ENCODE measurements at places on chromosomes 7 and 10.

- no peak for DNase-seq
Measured at GRCh38 chr10:23535381-23535780, 96.5 kb downstream of the OTUD1 start.

DNA sequence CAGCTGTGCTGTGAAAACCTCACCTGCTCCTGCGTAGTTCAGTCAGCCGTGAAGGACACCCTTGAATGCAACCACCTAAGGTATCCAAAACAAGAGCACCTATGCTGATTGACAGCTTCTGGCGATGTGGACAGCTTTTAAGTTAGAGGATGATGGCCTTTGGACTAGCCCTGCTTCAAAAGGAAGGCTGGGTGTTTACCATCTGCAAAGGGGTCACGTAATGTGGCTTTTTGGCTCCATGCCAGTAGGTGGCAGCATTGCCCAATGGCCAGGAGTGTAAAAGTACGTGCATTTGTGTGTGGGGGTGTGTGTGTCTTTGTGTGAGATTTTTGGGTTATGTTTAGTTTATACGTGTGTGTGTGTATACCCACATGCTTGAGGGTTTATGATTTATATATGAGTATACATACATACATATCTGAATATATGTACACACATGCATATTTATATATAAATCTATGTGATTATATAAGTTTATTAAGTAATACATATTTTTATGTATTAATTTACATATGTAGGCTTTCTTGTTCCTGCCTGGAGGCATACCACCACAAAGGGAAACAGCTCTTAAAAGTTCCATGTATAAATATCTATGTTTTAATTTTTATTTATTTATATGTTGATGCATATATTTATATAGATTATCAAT is 236.3 kb upstream of the ANKRD30A start:
- DNase-seq, result peak; percentile 40

- no peak for DNase-seq
Measured at GRCh38 chr10:21661087-21661486, 127.1 kb downstream of the MLLT10 start.

- peak; percentile 100 for DNase-seq
Measured at GRCh38 chr7:30225863-30226613, 58.4 kb upstream of the ZNRF2 start.

- DNase-seq, result no peak
Measured at GRCh38 chr7:25881317-25882037, 270.5 kb upstream of the NFE2L3 start.

DNA sequence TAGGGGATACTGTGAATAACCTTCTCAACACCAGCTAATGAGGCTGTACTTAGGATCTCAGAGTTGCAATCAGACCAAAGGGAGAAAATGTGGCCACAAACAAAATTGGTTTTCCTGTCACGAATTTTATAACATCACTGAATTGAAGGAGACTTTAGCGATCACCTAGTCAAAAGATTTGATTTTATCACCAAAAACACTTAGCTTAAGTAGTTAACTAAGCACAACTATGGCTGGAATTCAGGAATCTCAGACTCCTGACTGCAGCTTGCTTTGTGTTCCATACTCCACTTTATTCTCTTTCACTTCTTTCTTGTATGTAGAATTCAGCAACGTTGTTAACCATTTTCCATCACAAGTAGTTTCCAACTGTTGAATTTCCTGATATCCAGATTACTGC is 152.0 kb downstream of the SLC16A9 start:
- DNase-seq, result no peak

DNA sequence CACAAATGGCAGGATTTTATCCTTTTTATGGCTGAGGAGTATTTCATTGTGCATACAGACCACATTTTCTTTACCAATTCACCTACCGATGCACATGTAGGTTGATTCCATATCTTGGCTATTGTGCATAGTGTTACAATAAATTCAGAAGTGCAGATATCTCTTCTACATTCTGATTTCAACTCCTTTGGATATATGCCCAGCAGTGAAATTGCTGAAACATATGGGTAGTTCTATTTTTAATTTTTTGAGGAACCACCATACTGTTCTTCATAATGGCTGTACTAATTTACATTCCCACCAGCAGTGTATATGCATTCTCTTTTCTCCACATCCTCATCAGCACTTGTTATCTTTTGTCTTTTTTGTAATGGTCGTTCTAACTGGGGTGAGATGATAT is 1290.3 kb downstream of the XPNPEP1 start:
- no peak for DNase-seq

DNA sequence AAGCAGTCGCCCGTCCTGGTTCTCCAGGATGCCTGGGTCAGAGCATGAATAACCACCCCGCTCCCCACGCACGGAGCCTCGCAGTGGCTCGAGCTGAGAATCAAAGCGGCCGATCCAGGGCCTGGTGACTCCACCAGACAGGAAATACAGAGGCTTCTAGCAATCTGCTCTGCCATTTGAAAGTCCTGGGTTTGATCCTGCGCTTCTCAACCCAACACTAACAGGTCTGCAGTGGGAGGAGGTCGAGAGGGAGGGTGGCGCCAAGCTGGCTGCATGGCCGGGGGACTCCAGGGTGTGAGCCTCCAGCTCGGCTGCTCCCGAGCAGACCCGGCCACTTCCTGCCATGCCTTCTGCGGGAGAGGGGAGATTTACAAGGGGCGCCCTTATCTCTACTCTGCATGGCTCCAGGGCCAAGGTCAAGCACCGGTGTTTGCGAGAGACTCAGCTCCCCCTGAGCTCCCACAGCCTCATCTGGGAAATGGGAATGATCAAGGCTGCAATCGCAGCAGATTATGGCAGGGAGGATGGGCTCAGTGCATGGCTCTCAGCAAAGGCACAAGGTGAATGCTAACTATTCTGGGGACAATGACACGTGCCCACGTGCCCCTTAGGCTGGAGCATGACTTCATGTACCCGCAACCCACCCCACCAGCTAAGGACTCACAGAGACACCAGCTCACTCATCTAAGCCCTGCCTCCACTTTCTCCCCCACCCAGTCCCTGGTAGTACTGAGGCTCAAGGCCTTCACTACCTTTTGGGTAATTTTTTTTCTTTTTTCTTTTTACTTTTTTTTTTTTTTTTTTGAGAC is 73.9 kb upstream of the TNRC18 start:
- DNase-seq, result no peak

DNA sequence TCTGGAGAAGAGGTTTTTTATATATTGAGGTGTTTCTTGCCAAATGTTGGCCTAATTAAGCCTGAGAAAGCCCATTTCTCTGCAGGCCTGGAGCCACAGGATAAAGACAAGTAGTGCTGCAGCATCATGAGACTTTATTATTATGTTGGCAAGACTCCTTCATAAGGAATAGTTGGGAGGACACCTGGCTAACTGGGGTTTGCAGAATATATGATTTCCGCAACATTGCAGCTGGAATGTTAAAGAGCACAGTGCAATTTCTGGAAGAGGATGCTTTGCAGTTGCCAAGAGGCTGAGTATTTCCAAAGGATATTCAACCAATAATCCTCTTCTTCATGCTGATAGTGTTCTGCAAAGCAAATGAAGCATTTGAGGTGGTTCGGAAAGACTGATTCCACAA is 1512.8 kb upstream of the LRRTM3 start:
- no peak for DNase-seq

GRCh38 chr7:151709141-151710038 is 167.5 kb downstream of the PRKAG2 start:
- DNase-seq, result no peak

DNA sequence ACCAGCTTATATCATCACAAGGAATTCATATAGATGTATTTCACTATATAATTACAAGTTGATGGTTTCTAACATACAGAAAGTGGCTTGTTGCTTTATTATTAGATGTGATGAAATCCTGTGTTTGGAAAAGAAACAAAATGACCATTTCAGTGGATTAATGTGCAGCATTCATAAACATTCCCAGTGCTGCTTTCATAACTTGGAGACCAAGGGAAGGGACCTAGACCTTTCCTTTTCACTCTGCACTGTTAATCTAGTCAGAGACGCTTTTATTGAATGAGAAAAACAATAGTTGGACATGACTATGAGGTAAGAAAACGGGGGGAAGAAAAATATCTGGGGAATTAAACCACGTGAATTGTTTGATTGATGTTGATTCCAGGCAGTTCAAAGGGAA is 160.0 kb downstream of the HDAC9 start:
- DNase-seq, result no peak

GRCh38 chr7:92873776-92874175 is 37.4 kb upstream of the CDK6 start:
- DNase-seq, result peak; percentile 42

DNA sequence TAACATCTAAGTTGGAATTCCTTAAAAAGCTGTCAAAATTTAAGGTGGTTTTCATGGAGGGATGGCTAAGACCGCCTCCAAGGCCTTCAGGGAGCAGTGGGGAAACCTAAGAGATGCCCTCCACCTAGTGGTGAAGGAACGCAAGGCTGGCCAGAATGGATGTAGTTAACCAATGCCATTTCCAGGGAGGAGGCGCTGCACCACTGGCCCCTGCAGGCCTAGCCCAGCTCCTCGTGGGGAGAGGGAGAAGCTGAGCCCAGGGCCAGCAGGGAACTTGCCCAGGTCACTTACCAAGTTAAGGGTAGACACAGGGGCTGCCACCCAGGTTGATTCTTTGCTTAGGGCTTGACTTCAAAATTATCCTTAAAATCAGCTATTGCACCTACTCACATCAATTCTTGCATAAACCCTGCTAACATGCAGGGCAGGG is 32.0 kb downstream of the FIGNL1 start:
- peak; percentile 61 for DNase-seq

GRCh38 chr10:132942101-132943057 is at the start of gene CFAP46:
Gene CFAP46, minus strand, starts transcription at chr10:132942570. Its CDS starts 86 bp downstream, at chr10:132942484.
- DNase-seq, result no peak

DNA sequence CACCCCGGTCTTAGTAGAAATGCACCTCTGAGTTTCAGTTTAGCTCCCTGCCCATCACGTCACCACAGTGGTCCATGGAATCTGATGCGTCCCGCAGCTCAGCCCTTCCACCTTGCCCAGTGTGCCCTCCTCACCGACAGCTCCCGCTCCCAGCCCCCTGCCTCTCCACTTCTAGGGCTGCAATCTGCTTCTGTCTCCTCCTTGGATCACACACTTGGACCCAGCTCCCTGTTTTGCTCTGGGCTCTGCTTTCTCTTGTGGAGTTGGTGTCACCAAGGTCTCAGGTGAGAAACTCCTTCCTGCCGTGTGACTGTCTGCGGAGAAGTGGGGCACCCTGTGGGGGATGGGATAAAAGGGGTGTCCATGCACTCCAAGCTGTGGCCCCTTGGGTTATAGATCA is 37.9 kb downstream of the GPR26 start:
- DNase-seq, result no peak
